ENCODE measurements at places on chromosomes 6 and 20.

GRCh38 chr20:33785503-33785902 lies 25.6 kb upstream of the CHMP4B start:
- no peak overlapping the region for H3K27ac ChIP-seq
- H3K27me3 ChIP-seq: no peaks in the 10 kb centered on the region
- no peaks in the 10 kb centered on the region for H3K4me1 ChIP-seq
- H3K36me3 ChIP-seq: no peaks in the 10 kb centered on the region

DNA sequence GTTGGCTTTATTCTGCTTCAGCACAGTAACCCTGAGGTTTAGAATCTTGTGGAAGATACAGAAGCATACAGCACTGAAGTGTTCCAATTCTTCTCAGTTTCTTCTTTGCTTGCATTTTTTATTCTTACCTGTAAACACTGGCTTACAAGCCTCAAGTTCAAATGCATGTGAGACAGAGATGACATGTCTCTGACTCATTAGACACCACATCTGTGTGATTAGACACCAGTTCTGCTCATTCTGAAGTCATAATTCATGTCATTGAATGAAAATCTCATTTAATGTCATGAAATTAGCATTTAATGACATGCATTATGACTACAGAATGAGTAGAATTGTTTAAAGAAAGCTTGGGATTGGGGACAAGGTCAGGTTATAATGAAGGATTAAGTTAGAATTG lies 5.8 kb downstream of the GZF1 start:
- DNase-seq: no peak
- H3K27ac ChIP-seq: no peak overlapping the region
- H3K4me3 ChIP-seq: peak overlapping the region; percentile 21

DNA sequence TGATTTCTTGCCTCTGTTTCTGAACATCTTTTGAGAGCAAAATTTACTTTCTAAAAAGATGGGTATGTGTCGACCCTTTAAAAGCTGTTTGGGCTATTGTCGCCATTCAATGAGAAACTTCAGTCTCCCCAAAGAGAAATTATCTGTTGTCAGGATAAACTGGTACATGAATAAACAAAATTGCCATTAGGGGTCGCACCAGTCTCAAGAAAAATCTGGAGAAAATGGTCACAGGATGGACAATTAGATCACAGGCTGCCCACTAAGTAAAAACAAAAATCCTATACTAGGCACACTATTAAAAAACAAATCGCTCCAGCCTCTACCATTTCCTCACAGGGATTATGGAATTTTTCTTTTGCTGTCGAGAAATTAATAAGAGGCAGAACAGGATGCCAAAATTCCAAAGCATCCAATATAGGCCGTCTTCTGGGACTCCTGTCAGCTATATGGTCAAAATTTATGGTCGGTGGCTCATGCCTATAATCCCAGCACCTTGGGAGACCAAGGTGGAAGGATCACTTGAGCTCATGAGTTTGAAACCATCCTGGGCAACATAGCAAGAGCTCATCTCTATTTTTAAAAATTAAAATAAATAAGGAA lies 5.5 kb upstream of the HLA-E start:
- no peak for DNase-seq
- no peak overlapping the region for H3K27ac ChIP-seq
- peaks cover 56% of the 10 kb centered on the region for H3K27me3 ChIP-seq

DNA sequence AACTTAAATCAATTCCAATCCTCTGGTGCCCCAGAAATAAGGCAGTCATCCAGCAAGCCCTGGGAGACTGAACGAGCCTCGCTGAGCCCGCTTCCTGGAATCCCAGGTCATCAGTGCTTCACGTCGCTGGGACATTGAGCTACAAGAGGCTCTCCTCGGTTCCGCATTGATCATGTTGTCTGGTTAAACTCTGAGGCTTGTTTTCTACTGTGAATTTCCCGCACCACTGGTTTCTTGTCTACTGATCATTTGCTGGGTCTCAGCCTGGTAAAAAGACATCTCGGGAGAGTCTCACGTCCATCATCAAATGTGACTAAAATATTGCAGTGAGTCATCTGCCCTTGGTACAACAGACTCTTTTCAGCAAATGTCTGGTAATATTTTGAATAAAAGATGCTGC lies 569.2 kb downstream of the QKI start:
- no peaks in the 10 kb centered on the region for H3K4me1 ChIP-seq
- no peaks in the 10 kb centered on the region for H3K27me3 ChIP-seq
- H3K27ac ChIP-seq: peak overlapping the region; percentile 39
- no peaks in the 10 kb centered on the region for H3K36me3 ChIP-seq
- H3K4me3 ChIP-seq: no peak overlapping the region
- DNase-seq: no peak

- no peaks in the 10 kb centered on the region for H3K36me3 ChIP-seq
- no peak for DNase-seq
- no peak overlapping the region for H3K4me3 ChIP-seq
- peaks cover 98% of the 10 kb centered on the region for H3K27me3 ChIP-seq
- no peaks in the 10 kb centered on the region for H3K4me1 ChIP-seq
Observed at GRCh38 chr20:39097889-39098288, 135.7 kb downstream of the DHX35 start.

GRCh38 chr6:34973547-34974248 lies 84.6 kb downstream of the ANKS1A start:
- H3K4me1 ChIP-seq: no peaks in the 10 kb centered on the region
- peaks cover 21% of the 10 kb centered on the region for H3K36me3 ChIP-seq
- H3K4me3 ChIP-seq: no peak overlapping the region
- H3K27me3 ChIP-seq: no peaks in the 10 kb centered on the region
- H3K27ac ChIP-seq: no peak overlapping the region

GRCh38 chr6:30686009-30686907 lies at the start of gene PPP1R18:
Gene PPP1R18 (minus strand): TSS chr6:30686645. CDS start chr6:30686018, 627 bp downstream.
- no peak for DNase-seq
- H3K4me1 ChIP-seq: peaks cover 18% of the 10 kb centered on the region
- peak within 1 kb of the TSS; percentile 97 for H3K27ac ChIP-seq
- H3K27me3 ChIP-seq: no peaks in the 10 kb centered on the region
- peaks cover 7% of the 10 kb centered on the region for H3K36me3 ChIP-seq

- no peaks in the 10 kb centered on the region for H3K36me3 ChIP-seq
- no peak overlapping the region for H3K27ac ChIP-seq
- H3K4me1 ChIP-seq: peaks cover 14% of the 10 kb centered on the region
- DNase-seq: peak; percentile 33
Observed at GRCh38 chr6:43735642-43736199, 34.3 kb upstream of the VEGFA start.

- H3K4me3 ChIP-seq: no peak overlapping the region
- no peak for DNase-seq
- no peaks in the 10 kb centered on the region for H3K36me3 ChIP-seq
- no peaks in the 10 kb centered on the region for H3K27me3 ChIP-seq
- H3K4me1 ChIP-seq: peaks cover 4% of the 10 kb centered on the region
Observed at GRCh38 chr6:134678436-134678889, 271.4 kb downstream of the ALDH8A1 start.

GRCh38 chr20:43750774-43751166 lies 24.0 kb upstream of the GTSF1L start:
- DNase-seq: no peak
- H3K36me3 ChIP-seq: no peaks in the 10 kb centered on the region
- H3K27ac ChIP-seq: no peak overlapping the region
- no peaks in the 10 kb centered on the region for H3K27me3 ChIP-seq
- no peak overlapping the region for H3K4me3 ChIP-seq

GRCh38 chr6:155887421-155887820 lies 431.8 kb upstream of the NOX3 start:
- no peak overlapping the region for H3K27ac ChIP-seq
- H3K4me1 ChIP-seq: no peaks in the 10 kb centered on the region
- no peaks in the 10 kb centered on the region for H3K27me3 ChIP-seq
- no peak for DNase-seq
- H3K4me3 ChIP-seq: no peak overlapping the region
- no peaks in the 10 kb centered on the region for H3K36me3 ChIP-seq

GRCh38 chr6:153484056-153484455 lies 353.0 kb upstream of the RGS17 start:
- no peaks in the 10 kb centered on the region for H3K27me3 ChIP-seq
- H3K27ac ChIP-seq: no peak overlapping the region
- H3K4me1 ChIP-seq: no peaks in the 10 kb centered on the region
- DNase-seq: no peak
- H3K36me3 ChIP-seq: peaks cover 2% of the 10 kb centered on the region

DNA sequence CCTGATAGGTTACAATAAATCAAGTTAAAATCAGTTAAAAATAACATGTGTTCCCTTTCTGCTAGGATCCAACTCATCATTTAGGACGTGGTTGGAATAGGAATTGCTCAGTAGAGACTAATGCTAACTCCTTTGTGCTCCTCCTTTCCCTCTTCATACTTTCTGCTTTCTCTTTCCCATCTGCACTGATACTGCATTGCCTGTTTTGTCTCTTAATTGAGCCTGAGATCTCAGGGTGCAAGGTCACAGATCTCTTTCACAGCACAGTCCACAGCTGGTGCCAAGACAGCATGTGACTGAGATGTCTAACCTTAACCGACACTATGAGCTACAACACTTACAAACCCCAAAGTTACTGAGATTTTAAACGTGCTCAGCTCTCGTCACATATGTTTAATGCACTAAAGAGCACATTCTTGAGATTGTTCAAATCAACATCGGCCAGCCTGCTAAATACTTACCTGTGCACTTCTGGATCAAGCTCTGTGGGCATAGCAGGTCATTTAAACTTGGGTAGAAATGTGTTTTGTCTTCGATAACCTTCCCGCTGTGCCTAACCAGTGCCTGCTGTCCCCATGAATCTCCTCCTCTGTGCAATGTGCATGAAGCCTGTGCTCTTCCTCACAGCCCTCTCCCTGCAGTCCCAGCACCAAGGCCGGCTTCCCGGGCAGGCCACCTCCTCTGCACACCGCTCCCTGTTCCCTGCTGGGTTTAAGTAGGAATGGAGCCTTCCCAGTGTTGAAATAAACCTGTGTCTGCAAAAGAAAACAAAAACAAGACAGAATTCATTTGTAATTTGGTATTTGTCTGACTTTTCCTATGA lies 39.6 kb upstream of the AFDN start:
- no peaks in the 10 kb centered on the region for H3K36me3 ChIP-seq
- no peaks in the 10 kb centered on the region for H3K4me1 ChIP-seq
- no peaks in the 10 kb centered on the region for H3K27me3 ChIP-seq
- no peak overlapping the region for H3K4me3 ChIP-seq
